Right kidney (tissue), 9 donors: ENCODE measurements at places on chromosomes 5 and 9.

GRCh38 chr5:100694100-100694499 is 158.9 kb downstream of the FAM174A start:
- no peak for DNase-seq

GRCh38 chr9:111615928-111616327 is 15.2 kb upstream of the DNAJC25 start:
- no peak for DNase-seq

DNA sequence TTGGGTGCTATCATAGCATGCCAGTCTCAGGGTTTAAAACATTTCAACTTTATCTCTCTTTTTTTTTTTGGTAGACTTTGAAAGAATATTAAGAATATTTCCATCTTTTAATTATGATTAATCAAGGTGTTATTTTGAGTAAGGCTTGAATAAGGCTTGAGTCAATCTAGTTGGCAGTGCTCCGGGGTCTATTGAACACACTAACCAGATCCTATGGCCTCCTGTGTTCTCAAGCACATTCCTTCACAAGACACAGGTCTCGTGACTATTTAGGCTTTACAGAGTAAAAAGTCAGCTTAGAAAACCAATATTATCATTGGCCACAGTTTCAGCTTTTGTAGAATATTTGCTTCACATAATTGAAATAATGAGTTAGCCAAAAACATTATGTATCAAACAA is 151.2 kb downstream of the ARHGEF28 start:
- DNase-seq, result no peak

- peak; percentile 52 for DNase-seq
Observed at GRCh38 chr9:127903557-127904475, 4.4 kb upstream of the ST6GALNAC6 start.

DNA sequence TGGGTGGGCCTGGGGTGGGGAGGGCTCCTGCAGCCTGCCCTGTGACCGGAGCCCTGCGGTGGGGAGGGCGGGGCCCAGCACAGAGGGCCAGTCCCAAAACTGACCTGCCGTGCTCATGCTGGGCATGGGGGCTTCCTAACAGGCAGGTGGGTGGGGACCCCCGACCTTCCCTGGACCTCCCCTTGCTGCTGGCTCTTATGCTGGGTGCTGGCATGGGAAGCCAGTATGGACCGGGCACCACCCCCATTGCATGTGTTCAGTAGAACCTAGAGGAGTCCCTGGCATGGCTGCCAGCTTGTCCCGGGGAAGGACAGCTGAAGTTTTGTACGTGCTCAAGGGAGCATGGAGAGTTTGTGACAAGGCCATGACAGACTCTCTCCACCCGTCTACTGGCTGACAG is 37.1 kb downstream of the WNK2 start:
- DNase-seq, result no peak

- DNase-seq, result no peak
Observed at GRCh38 chr5:149054416-149054815, 8.4 kb downstream of the SH3TC2 start.

- no peak for DNase-seq
Observed at GRCh38 chr9:105147110-105147871, 97.2 kb upstream of the SLC44A1 start.

GRCh38 chr5:102090770-102091169 is 205.3 kb downstream of the SLCO4C1 start:
- no peak for DNase-seq

DNA sequence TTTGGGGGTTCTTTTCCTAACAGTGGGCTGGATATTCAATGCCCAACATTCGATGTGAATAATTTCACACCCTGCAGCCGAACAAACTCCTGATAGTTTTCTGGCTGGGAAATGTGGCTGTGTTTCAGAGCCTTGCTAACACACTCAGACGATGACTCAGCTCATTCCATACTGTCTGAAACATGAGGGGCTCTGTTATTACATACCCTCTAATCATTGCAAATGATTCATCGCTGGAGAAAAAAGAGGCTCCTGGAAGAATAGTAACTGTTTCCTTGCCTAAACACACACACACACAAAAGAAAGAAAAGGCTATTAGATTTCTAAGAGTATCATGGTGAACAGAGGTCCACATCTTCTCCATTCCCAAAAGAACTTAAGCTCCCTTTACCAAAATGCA is 75.8 kb downstream of the OXCT1 start:
- no peak for DNase-seq

GRCh38 chr9:104304925-104305324 is 199.1 kb upstream of the OR13F1 start:
- DNase-seq, result no peak
